ENCODE measurements at places on chromosomes 1 and 21.

DNA sequence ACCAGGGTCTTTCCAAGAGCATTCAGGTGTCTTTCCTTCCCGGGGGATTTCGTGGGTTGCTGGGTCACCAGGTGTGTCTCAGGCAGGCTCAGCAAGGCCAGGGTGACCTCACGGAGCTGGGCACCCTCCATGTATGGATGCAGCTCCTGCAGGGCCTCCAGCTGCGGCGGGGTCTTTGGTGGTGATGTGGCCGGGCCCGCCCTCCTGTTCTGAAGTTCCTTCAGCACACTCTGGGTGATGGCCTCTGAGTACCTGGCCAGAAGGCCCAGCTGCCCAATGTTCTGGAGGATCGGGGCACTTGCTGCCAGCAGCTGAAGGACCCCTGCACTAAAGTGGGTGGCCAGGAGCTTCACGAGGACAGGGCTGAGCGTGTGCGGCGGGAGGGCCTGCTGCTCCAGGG, 45.5 kb downstream of the URB1 start:
- no peak for DNase-seq

GRCh38 chr1:109485001-109485400, 1.3 kb downstream of the ATXN7L2 start:
- DNase-seq, result no peak

DNA sequence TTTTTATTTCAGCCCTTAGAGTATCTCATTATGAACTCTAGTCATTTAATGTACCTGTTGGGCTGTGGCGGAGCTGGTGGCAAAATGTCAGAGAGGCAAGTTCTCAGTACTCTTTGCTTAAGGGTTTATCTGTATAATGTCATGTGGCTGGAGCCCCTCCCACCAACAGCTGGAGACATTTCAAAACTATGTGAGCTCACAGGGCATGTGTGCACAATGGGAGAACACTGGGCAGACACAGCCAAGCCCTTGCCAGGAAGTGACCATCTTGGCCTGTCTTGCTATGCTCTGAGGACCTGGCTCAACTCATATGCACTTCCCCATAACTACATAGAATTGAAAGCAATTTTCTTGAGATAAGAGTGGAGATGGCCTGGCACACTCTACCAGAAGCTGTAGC, 296.4 kb downstream of the PTPRU start:
- DNase-seq, result no peak

DNA sequence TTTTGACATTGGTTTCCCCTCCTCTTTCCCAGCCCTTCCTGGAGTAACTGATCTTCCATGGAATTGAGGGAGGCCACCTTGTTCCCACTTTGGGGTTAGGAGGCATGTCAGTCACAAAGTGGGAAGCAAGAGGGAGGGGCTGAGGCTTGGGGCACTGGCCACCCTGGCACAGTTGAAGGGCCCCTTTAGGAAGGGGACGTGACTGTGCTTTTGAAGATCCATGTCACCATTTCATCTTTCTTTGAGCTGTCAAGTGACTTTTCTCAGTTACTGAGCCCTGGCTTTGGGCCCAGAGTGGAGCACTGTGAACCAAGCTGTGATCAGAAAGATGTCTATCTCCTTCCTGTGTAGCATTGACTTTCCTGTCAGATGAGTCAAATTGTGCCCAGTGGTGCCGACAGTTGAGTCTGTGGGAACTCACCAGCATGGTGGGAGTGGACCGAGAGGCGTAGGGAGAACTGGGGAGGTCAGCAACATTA, 38.5 kb upstream of the TDRD10 start:
- DNase-seq, result peak; percentile 63

- DNase-seq, result no peak
Observed at GRCh38 chr1:67004176-67004575, 49.8 kb downstream of the SLC35D1 start.

GRCh38 chr21:27086630-27087029, 119.7 kb upstream of the ADAMTS5 start:
- DNase-seq, result no peak

GRCh38 chr1:173666646-173667045, 3.0 kb downstream of the ANKRD45 start:
- no peak for DNase-seq

DNA sequence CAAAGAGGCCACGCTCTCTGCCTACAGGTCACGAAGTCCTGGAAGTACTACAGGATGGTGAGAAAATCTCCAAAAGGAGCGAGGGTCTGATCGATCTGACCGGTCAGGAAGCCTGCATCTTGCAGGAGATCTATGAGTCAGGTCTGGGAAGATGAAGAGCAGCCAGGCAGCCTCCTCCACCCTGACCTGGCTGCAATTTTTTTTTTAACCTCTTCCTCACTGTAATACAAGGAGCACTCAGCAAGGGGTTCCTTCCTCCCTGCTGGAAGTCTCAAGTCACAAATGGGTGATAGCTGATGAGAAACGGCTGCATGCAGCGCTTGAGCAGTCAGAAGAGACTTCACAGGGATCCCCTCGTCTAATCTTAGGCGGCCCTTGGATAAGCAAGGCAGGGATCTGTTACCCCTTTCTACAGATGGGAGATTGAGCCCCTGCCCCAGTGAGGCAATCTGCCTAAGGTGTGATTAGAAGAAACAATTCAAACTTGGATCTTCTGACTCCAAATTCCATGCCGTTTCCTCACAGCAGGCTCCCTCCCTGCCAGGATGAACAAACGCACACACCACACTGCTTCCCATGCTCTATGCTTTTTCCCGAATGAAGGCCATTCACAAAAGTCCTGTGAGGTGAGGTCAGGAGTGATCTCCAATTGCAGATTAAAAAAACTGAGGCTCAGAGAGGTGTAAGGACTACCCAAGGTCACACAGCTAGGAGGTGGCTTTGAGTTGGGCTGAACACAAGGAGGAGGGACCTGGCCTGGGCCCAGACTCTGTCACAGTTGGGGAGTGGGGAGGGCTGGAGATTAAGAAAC, 48.3 kb downstream of the ECE1 start:
- no peak for DNase-seq

GRCh38 chr21:45228656-45229240, 58.9 kb downstream of the POFUT2 start:
- no peak for DNase-seq

DNA sequence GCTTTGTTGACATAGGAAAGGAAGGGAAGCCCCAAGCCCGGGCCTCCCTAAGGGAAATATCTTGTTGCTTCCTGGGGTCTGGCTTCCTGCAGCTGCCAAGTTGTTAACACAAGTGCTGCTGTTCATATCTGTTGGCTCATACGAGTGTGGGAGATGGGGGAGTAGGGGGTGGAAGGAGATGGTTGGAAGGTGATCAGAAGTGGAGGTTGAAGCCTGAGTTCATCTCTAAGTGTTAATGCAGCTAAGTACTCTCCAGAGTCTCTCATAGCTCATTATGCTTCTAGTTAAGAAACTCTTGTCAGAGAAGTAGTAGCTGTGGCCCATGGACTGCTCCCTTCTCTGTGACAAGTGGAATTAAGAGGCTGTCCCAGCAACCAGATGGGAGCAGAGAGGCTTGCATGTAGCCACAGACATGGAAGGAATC, 319.2 kb upstream of the SPAG17 start:
- DNase-seq, result no peak

DNA sequence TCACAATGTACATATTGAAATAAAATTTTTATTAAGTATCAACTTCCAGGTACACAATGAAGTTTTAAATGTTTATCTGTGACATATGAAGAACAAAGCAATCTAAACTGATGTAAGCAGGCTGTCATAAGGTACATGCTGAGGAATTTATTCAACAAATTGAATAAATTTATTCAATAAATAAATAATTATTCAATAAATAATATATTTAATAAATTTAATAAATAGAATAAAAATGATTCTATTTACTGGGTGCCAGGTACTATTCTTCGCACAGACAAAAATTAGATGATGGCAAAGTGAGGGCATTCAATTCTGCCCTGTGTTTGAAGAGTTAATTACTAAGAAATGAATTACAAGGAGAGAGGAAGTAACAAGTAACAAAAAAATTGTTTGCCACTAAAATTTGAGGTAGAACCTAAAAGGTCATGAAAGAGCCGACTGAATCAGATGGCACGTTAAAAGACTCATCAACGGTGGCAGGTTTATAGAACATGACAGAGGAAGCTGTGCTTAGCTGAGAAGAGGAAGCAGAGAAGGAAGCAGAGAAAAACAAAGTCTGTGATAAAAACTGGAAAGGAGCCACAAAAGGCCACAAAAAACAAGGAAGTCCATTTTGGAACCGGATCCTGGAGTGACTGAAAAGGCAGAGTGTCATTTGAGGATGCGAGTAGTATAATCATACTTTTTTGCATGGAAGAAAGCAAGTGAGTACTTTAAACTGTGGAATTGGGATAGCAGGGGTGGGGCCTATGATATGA, 2.2 kb upstream of the USP24 start:
- no peak for DNase-seq

- DNase-seq, result no peak
Observed at GRCh38 chr1:63713041-63713440, 60.8 kb upstream of the ROR1 start.

DNA sequence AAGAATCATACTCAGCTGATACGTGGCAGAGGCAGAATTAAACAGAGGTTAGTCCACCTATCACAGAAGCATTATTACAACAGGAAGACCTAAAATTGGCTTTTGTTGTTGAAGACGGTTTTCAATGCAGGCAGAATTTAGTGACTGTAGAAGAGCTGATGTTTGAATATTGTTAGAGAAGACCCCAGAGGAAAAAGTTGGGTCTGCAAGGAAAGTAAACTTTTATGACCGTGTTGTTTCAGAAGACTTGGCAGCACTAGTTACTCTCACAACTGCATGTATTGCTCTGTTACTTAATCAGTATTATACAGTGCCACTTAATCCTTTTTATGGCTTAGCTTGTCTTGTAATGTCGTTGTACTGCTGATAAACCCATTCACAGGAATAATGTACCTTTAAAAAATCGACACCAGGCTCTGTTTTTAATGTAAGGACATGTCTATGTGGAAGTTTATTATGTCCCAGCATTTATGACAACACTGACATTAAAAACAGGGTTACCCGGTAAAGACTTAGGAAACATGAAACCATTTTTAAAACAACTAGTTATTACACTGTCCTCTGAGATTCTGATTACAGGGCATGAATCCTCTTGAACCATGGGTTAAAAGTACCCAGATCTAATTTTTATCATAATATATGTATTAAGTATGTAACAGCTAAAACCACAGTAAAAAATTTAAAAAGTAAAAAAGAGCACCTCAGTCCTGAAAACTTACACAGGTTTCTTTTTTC, 235.4 kb downstream of the TTLL7 start:
- DNase-seq, result no peak
